ENCODE measurements at places on chromosomes 11 and 22.
A peak's percentile ranks its signal among the peaks of the same experiment; 100 is the strongest.

DNA sequence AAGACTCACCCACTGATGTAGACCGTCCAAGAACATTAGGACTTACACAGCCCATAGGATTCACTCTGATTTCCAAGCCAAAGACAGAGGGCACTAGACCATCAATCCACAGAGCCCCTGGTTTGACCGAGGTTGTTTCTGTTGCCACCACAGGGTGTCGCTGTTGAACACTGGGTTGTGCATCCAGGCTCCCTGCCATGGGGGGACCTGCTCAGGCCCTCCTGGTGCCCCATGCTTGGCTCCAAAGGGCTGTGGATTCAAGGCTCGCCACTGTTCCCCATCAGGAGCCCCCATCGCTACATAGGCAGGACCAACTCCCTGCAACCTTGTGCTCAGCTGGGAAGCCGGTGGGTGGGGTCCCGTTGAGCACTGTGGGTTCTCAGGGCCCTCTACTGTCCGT lies 128.0 kb upstream of the ANO1 start:
- DNase-seq, result no peak

DNA sequence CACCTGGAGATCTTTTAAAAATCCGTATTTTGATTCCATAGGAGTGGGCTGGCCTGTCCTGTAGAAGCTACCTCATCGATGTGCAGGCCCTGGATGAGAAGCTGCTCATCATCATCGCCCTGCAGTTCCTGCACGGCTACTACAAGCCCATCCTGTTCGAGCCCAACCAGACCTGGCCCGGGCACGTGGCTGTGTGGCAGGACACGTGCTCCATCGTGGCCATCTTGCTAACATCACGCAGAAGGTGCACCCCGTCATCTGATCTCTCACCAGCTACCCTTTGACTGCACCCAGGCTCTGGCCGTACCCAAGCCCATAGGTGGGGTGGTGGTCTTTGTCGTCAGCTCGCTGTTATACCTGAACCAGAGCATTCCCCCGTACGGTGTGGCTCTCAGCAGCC lies 14.2 kb upstream of the SLC5A4 start:
- no peak for DNase-seq

GRCh38 chr11:3160252-3161031 lies 4.7 kb downstream of the OSBPL5 start:
- DNase-seq, result peak; percentile 85

DNA sequence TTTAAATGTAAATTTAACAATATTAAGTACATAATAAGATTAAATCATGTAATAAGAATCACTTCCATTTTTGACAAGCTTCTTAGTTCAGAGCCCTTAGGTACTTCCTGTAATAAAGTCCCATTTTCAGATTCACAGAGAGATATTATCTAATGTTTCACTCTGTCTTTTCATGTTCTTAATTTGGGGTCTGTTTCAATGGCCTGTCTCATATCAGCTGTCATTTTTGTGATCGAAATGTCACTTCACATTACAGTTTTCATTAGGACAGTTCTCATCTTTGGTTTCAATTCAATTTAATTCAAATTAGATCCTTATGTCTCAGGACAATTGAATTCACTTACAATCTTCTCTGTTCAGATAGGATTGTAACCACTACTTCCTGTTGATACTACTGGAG lies 22.6 kb upstream of the OLFML1 start:
- DNase-seq, result no peak

DNA sequence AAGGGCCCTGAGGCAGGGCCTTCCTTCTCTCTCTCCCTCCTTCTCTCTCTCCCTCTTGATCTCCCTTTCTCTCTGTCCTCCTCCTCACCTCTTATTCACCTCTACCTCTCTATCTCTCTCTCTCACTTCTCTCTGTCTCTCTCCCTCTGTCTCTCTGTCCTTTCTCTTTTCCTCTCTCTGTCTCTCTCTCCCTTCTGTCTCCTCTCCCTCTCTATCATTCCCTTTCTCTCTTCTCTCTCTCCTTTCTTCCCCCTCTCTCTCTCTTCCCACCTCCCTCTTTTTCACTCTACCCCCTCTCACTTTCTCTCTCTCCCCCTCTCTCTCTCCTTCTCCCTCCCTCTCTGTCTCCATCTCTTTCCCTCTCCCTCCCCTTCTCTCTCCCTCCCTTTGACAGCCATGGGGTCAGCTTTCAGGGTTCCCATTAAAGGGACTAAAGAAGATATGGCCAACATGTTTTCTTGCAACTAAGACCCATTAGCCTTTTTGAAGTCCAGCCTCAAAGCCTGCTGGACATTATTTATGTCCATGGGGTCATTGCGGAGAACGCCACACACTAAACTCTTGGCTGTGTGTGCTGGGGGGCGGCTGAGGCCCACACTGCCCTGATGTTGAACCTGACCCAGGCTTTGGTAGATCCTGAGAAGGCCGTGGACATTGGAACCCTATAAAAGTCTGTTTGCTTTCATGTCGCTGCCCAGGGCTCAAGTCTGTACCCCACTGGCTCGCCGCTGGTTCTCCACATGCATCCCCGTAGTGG lies 15.0 kb downstream of the ANO1 start:
- DNase-seq, result no peak

- DNase-seq, result no peak
These were observed 89.7 kb upstream of the MTMR2 start for GRCh38 chr11:96013461-96014213.

- DNase-seq, result no peak
These were observed 31.0 kb upstream of the HSD17B12 start for GRCh38 chr11:43649501-43649900.

- DNase-seq, result no peak
These were observed 5.3 kb downstream of the PHOX2A start for GRCh38 chr11:72238492-72239312.

- no peak for DNase-seq
These were observed 35.1 kb downstream of the CSF2RB start for GRCh38 chr22:36948273-36949225.

DNA sequence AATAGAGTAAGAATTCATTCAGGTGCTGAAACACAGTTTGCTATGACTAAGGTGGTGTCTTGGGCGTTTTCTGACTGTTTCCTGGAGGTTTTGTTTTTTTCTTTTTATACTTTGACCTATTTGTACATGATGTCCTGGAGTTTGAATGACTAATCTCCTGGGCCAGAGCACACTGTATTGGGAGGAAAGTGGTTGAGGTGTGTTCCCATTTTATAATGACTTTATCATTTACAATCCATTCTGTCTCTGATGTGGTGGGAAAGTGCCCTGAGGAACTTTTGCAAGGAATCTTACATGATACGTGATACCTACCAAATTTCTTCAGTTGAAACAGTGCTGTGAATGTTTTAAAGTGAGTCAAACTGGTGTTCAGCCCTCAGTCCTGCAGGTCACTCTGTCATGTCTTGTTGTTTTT lies 80.8 kb downstream of the TNRC6B start:
- no peak for DNase-seq

- no peak for DNase-seq
These were observed 35.9 kb downstream of the CTTN start for GRCh38 chr11:70433966-70434812.

DNA sequence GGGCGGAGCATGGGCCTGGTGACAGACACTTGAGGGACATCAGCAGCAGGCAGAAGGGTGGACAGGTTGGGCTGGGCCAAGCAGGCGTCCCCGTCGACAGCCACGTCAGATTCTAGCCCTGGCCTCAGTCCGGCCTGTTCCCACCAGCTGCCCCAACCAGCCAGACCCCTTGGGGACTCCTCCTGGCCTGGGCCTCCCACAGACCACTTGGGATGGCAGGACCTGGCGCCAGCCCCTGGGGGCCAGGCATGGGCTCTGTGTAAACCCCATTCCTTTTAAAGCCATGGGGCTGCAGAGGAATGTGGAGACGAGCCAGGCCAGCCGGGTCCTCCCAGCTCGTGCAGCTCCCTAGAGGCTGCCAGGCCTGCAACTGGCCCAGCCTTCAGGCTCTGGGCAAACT lies 4.7 kb upstream of the SUSD2 start:
- DNase-seq, result no peak

GRCh38 chr11:68128682-68129327 lies 7.6 kb upstream of the CHKA start:
- DNase-seq, result peak; percentile 38

Measured in fibroblast of skin of left quadriceps (primary cell).